GM12878 (cell line): ENCODE measurements at places on chromosomes 6 and 20.

DNA sequence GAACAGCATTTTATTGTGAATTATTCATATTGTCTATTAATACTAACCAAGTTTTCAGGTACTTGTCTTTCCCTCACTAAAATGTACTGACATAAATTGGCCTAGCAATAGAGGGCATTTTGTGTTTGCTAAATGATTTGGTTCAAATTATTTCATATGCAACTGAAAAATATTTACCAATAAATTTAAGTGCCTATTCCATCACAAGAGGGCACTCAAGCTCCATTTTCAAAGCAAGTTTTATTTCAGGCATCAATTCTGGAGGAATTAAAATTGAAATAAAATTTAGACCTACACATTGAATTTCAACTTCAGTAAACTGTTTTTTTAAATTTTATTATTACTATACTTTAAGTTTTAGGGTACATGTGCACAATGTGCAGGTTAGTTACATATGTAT is 114.3 kb upstream of the SYNCRIP start:
- no peak for DNase-seq

DNA sequence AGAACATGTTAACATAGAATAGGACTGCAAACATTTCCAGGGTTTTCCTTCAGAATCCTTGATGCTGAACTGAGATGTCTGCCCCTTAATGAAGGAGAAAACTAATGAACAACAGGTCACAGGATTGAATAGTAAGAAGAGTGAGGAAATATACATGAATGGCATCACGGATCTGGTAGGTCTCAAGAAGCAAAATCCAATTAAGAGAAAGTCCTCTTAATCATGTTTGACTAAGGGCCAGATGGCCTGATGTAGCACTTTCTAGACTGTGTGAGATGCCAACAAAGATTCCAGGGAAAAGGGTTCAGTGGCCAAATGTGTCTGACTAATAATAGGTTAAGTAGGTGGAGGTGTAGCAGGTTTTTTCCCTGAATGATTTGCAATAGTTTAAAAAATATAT is 13.7 kb upstream of the SHPRH start:
- no peak for DNase-seq

DNA sequence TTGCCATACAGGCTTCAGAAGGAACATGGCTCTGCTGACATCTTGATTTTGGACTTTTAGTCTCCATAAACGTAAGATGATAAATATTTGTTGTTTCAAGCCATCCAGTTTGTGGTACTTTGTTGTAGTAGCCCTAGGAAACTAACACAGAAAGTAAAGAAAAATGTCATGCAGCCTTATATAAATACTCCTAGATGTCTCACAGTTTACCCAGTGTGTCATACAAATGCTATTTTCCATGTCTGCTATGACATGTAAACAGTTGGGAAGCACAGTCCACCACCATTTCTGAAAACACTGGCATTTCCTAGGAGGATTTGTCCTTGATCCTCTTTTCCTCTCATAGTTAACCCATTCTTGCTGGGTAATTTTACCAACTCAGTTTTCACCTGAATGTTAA is 30.6 kb upstream of the ME1 start:
- no peak for DNase-seq

GRCh38 chr6:126811321-126811720 is 307.1 kb upstream of the RSPO3 start:
- no peak for DNase-seq

DNA sequence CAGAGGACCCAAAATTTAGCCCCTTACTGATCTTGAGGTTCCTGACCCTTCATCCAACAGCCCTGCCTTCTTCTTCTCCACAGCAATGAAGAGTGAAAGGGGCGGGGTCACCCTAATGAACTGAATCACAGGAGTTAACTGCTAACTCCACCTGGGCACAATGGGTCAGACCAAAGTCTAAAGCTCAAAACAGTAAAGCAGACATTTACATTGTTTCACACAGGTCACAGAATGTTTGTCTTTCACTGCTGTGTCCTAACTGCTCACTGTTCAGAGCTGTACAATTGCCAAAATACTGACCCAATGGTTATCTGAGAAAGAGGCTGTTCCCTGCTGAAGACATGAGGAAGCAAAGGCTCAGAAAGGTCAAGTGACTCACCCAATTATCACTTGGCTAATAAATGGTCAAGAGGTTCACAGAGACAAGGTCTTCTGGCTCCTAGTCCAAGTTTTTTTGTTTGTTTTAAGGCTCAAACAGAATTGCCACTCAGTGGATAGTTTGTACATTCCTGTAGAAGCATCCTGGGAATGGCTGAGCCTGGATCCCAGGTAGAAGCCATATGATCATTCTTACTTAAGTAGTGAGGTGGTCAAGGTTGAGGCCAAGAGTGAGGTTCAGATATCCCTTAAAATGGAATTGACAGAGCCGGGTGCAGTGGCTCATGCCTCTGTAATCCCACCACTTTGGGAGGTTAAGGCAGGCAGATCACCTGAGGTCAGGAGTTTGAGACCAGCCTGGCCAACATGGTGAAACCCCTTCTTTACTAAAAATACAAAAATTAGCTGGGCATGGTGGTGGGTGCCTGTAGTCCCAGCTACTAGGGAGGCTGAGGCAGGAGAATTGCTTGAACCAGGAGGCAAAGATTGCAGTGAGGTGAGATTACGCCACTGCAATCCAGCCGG is 35.1 kb upstream of the FAM83C start:
- no peak for DNase-seq

- no peak for DNase-seq
Observed at GRCh38 chr20:59823491-59824259, 109.8 kb downstream of the SYCP2 start.

DNA sequence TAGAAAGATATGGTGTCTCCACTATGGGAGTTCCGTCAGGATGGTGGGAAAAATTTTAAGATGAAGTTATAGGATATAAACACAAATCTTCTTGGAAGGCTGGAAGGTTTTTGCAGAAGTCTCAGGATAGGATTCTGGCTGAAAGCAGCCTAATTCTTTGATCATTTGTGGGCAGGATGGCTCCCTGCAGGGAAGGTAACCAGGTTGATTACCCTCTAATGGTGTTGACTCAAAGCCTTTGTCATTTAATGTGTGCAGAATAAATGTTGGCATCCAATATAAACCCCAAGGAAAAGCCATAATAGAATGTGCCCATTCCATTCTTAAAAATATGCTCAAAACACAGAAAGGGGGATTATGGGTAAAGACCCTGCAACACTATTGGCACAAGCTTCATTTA is 204.3 kb downstream of the EPM2A start:
- no peak for DNase-seq

- DNase-seq: no peak
Observed at GRCh38 chr6:69064226-69064625, 429.1 kb downstream of the ADGRB3 start.

DNA sequence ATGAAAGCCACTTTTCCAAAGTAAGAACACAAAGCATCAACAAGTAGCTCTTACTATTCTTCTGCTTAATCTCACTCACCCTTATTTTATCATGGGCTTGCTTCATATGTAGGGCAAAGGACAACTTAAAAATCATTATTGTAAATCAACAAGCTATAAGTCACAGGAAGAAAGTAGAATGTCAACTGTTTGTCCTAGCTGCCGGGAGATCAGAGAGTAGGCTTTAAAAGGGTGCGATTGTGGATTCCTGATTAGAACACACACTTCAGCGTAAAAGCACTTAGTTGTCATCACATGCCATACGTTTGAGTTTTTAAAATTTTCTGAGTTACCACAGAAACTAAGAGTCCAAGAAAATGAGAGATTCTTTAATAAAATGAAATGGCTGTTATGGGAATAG is 44.4 kb upstream of the NHSL1 start:
- no peak for DNase-seq

DNA sequence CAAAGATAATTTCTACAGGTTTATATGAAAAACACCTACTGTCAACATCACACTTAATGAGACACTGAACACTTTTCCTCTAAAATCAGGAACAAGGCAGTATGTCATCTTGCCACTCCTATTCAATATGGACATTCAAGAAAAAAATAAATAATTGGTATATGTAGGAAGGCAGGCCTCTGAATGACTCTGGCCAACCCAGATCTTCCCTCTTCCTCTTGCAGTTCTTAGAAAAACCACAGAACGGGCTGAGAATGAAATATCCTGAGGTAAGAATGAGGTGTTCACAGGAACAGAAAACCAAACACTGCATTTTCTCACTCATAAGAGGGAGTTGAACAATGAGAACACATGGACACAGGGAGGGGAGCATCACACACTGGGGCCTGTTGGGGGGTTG is 1207.2 kb upstream of the CITED2 start:
- no peak for DNase-seq

GRCh38 chr6:2900821-2901644 is 2.1 kb downstream of the SERPINB9 start:
- DNase-seq: no peak

DNA sequence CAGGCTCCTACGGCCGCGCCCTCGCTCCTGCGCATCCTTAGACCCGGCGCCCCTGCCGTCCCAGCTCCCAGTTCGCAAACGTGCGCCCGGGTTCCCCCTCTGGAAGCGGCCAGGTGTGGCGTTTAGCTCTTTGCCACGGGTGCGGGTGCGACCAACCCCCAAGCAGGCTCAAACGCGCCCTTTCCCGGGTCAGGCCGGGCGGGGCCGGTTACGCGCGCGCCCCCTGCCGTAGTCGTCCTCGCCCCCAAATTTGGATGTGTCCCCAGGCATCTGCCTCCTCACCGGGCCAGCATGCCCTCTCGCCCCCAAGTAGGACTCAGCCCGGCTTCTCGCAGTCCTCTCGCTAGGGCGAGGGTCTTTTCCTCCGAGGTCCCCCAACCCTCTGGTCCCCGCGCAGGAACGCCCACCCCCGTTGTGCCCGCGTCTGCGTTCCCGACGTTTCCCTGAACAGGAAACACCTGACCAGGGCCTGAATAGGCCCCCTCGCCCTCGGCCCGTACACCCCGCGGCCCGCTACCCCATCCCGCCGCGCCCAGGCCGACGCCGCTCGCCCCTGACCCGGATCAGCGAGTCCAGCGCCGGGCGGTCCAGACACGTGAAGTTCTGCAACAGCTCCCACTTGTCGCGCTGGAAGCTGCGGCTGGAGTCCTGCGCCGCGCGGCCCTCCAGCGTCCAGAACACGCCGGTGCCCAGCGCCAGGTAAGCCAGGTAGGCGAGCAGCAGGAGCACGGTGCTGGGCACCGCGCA is 520 bp downstream of the KCNK17 start:
- DNase-seq: no peak

DNA sequence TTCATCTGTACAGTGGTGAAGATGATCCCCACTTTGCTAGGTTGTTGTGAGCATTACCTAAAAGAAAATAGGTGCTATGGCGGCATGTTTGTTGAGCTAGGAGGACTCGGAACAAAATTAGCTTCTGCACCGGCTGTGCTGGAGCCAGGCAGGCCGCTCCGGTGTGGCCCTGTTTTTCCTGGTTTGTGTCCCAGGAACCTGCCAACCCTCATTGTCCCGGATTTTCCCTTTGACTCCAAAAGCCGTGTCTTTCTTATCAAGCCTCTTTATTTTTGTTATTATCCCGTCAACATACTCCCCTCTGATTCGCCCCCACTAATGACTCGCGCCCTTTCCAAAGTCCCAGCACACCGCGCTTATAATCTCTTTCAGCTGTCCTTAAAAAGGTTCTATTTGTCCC is 117.0 kb downstream of the MYLK4 start:
- no peak for DNase-seq

DNA sequence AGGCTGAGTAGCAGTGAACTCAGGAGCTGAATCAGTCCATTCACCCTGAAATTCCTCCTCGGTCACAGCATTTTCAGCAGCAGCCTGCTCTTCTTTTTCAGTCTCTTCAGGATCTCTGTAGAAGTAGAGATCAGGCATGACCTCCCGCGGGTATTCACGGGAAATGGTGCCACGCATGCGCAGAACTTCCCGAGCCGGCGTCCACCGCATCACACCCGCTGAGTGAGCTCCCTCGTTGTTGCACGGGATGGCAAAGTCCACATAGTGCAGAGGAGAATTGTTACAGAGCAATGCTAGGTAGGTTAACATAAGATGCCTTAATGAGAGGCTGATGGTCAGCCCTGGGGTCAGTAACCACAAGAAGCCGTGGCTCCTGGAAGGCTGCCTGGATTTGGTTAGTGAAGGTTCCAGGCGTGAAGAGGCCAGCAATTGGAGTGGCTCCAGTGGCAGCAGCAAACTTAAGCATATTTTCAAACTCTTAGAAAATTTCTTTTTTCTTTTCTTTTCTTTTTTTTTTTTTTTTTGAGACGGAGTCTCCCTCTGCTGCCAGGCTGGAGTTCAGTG is 113.5 kb upstream of the HDAC2 start:
- DNase-seq: no peak

DNA sequence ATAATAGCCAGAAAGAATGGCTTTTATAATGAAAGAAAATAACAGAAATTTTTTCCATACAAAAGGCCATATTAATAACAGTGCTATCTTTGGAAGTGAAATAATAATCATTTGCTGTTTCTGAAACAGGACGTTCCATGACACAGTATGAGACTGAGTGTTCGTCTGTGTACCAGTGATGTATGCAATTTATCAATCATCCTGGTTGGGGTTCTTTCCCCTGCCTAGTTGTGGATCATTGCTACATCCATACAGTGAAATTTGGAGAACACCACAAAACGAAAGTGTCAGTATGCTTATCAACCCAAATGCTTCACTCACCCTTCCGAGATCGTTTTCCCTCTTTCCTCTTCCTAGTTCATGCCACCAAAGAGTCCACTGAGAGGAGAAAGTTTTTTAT is 151.4 kb upstream of the PRDM1 start:
- no peak for DNase-seq
